Femur (tissue), 1 donor: ENCODE measurements at places on chromosomes 16 and 17.

DNA sequence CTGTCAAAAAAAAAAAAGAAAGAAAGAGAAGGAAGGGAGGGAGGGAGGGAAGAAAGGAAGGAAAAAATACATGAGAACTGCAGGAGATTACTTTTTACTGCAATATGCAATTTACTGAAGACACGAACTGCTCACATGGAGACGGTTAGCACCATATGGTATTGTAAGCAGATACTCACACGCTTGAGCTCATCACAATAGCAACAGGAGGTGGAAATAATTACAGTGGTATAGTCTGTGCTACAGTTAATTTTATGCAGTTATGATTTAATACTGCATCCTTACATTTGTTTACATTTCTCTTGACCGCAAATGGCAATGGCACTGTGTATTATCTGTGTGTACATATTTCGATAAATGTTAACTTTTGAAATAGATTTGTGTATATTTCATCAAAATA is 21.4 kb upstream of the SLC46A1 start:
- DNase-seq, result no peak

GRCh38 chr16:55418586-55418985 is 60.4 kb upstream of the MMP2 start:
- DNase-seq, result no peak

GRCh38 chr17:32903774-32904673 is 23.9 kb upstream of the TMEM98 start:
- no peak for DNase-seq

DNA sequence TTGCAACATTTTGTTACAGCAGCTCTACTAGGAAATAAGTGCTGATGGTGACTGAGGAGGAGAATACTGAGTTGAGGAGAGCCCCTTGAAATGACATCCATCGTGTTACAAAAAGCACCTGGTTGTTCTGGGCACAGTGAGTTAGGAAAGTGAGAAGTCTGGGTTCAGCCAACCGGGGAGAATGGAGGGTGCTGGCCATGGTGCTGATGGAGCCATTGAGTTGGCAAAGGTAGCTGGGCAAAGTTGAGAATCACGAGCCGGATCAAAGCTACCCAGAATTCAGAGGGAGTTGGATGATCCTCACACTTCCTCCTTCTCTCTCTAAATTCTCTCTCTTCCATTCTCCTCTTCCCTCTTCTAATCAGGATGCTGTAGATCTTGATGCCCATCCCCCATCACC is 35.0 kb upstream of the ASIC2 start:
- DNase-seq, result peak; percentile 26

GRCh38 chr16:81138831-81139557 is 42.8 kb upstream of the GCSH start:
- no peak for DNase-seq

GRCh38 chr17:50931144-50931908 is 65.2 kb upstream of the TOB1 start:
- peak; percentile 89 for DNase-seq

GRCh38 chr17:42772945-42773289 is 332 bp upstream of the VPS25 start:
- DNase-seq, result no peak

DNA sequence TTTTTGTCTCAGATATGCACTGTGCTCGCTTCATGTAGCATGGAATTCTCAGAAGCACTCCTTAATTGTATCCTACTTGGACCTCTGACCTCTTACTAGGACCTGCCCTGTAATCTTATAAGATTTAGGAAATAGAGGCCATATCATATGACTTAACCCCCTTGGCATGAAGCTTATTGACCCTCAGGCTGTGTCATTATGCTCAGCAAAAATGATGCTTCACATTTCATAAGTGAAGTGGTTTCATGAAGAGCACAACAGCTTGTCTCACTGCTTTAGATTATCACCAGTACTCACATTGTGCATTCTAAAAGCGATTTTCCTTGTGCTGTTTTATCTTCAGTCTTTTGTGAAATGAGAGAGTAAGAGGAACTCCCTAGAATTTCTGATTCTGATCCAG is 6.4 kb downstream of the PHKB start:
- DNase-seq, result no peak

DNA sequence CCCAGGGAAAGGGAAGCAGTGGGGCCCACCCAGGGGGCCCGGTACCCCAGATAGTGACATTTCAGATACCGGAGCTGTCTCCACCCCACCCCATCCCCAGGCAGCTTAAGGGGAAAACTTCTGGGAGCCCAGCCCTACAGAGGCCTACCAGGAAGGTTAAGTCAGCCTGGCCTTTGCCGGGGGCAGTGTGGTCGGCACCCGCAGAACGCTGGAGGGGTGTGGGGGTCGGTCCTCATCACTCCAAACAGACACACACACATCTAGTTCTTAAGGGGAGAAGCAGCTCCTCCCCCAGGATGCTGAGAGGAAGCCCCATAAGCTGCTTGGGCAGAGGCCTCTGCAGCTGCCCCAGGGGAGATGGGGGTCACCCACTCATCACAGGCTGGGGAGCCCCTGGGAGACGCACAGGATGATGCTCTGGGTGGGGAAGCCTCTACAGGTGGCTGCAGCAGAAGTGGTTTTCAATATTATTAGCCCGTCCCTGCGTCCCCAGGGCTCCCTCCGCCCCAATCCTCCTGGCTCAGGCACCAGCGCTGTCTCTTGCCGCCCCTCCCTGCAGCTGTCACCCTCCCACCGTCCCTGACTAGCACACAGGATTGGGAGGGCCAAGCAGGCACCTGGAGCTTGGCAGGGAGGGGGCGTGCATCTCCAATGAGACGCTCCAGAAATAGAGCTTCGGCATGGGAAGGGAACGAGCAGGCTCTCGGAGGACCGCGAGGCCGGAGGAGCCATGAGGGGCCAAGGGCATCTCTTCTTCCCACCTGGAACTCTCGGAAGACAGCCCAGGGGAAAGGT is 1.4 kb upstream of the ABR start:
- DNase-seq, result peak; percentile 53

- no peak for DNase-seq
Measured at GRCh38 chr16:87195161-87195560, 122.0 kb downstream of the C16orf95 start.

GRCh38 chr16:23562505-23562904 is 5.0 kb downstream of the UBFD1 start:
- no peak for DNase-seq

- DNase-seq, result no peak
Measured at GRCh38 chr16:27752241-27752640, 202.3 kb downstream of the KATNIP start.

GRCh38 chr16:72963533-72964315 is 84.2 kb downstream of the ZFHX3 start:
- DNase-seq, result no peak

- DNase-seq, result no peak
Measured at GRCh38 chr16:11700264-11701029, 32.2 kb downstream of the SNN start.

- DNase-seq, result no peak
Measured at GRCh38 chr17:58267347-58268324, 13.1 kb downstream of the MPO start.

DNA sequence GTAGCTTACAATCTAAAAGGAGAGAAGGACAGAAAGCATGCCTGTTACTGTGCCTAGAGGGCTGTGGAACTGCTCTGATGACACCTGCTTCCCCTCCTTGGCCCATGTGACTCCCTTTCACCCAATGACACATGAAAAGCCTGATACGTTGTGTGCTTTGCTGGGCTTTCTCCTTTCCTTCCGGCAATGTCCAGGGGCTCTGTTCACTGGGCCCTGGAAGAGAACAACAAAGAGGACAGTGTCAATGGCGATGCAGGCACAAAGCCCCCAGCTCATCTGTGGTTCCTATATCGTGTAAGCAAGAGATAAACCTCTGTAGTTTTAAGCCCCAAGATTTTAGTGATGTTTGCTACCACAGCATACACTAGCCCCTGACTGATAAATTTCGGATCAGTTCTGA is 306.1 kb downstream of the ABCC12 start:
- DNase-seq, result no peak

DNA sequence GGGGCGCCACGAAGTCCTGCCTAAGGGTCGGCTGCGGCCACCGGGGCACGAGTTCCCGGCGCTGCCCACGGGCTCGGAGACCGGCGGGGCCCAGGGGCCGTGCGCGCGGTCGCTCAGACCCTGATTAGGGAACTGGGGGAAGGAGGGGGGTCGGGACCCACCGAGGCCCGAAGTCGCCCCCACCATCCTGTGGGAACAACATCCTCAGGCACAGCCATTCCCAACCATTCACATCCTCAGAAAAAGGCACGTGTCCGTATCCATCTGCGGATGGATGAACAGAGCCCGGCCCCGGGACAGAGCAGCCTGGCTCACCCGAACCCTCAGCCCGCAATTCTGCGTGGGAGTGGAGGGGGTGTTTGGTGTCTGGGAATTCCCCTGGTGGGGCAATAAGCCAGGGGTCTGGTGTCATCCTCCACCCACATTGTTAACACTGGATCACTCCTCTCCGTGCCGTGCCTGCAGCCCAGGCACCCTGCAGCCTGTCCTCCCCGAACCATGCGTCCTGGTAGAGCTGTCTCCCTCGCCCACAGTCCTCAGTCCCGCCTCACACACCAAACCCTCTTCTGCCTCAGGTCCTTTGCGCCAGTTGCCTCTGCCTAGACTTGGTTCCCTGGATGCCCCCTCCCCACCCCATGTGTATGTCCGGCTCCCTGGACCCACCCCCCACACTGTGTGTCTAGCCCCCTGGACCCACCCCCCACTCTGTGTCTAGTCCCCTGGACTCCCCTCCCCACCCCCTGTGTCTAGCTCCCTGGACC is 789 bp upstream of the CCDC57 start:
- peak; percentile 67 for DNase-seq

GRCh38 chr17:37828651-37829124 is 83.8 kb upstream of the HNF1B start:
- DNase-seq, result no peak

GRCh38 chr16:47045459-47045858 is 72.0 kb upstream of the DNAJA2 start:
- no peak for DNase-seq

DNA sequence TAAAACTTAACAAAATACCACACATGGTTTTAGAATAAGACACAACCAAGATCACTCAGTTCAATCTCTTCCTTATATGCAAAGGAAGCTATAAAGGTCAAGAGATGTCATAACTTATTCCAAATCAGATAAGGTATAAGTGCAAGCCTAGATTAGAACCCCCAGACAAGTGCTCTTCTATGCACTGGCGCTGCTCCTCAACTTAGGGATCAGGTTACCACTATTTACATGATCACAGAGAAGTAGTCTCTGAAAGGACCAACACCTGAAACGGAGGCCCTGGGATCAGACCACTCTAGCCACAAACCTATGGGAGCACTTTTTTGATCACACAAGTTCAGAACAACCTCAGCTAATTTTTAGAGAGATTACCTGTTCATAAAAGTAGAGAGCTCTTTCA is 16.6 kb downstream of the COPS3 start:
- DNase-seq, result no peak

- no peak for DNase-seq
Measured at GRCh38 chr17:41734139-41734948, at the start of gene HAP1. HAP1 (minus strand) TSS chr17:41734643; CDS start chr17:41734634, 9 bp downstream.

- no peak for DNase-seq
Measured at GRCh38 chr16:89511374-89511773, 3.2 kb downstream of the SPG7 start.

DNA sequence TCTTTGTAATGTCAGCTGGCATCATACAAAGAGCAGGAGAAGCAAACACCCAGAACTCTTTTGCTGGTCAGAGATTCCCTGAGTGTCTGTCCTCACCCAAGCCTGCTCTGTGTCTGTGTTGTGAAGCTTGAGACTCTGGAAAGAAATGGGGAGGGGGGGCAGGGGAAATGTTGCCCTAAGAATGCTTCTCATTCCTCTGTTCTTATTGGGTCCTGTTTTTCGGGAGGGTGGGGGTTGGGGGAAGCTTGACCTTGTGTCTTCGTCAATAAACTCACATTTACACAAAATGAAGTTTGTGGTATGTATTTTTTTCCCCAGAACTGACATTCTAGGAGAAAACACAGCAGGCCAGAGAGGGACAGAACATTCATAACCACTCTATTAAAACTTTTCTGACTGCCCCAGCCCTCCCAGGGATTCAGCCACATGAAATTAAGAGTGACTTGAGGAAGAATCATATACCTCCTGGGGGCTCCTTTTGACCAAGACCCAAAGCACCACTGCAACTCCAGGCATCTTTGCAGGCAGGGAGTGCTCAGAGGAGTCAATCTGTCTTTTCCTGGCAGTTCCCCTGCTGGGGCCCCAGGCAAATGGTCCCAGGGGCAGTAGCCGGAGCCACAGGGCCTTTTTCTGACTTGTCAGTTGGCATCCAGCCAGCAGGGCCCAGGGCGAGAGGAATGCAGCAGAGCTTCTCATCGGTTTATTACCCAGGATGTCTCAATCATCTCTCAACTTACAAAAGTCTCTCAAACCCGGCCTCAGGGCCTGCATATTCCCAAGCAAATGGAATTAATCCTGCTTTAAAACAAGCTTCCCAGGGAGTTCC is 5.1 kb upstream of the RASL10B start:
- peak; percentile 64 for DNase-seq

DNA sequence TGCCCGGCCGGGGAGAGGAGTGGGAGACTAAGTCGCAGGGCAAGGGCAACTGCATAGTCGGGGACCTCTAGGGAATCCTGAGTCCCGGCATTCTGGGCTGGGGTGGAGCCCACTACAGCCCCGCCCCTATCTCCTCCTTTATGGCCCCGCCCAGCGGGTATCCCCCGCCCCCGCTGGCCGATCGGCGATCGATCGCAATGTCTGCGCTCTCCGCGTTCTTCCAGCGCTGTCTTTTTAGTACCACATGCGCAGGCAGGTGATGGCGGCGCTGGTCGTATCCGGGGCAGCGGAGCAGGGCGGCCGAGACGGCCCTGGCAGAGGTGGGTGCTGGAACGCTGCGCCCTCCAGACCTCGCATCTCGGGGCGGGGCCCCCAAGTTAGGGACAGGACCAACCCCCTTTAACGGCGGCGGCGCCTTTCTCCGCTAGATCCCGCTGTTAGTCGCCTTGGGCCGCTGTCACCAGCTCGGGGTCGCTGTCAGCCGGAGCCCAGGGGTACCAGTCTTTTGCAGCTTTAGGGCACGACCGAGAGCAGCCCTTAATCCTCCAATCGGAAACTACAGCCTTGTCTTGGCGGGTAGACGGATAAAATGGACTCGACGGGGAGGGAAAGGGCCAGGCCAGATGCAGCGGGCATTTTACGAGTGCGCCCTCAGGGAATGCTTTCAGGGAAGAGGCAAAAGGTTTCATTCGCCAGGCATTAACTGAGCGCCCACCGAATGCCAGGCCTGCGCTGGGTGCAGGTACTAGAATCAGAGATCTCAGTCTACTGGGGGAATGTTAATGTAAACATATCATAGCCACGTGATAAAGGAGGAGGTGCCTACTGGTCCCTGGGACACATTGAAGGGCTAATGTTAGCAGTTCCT is at the start of gene DPH1:
Gene DPH1 (plus strand): TSS at position 243 of the 868 bp plus-strand sequence. CDS start 17 bp downstream, at position 260.
- DNase-seq, result peak; percentile 93

GRCh38 chr16:46848768-46849764 is 18.1 kb upstream of the C16orf87 start:
- no peak for DNase-seq

GRCh38 chr17:11031787-11032186 is 193.9 kb upstream of the PIRT start:
- no peak for DNase-seq

GRCh38 chr17:40323391-40324381 is 14.7 kb downstream of the RARA start:
- peak; percentile 78 for DNase-seq

GRCh38 chr16:11409398-11409797 is 64.1 kb downstream of the RMI2 start:
- DNase-seq, result no peak
